ENCODE measurements at places on chromosomes 5 and 9.

- DNase-seq: peak; percentile 11
Measured at GRCh38 chr9:131813116-131813515, 73.2 kb upstream of the RAPGEF1 start.

DNA sequence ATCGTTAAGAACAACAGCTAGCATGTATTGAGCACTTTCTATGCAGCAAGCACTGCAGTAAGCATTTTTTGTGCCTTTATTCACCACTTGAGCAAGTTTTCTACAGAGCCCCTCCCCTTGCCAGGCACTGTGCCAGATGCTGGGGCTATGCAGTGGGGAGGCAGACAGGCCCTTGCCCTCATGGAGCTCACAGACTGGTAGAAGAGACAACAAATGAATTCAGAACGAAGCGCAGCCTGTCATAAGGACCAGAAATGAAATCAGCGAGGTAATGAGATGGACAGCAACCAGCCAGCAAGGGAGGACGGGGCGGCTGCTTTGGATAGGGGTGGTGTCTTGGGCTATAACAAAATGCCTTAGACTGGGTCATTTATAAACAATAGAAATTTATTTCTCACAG, 68.8 kb downstream of the C9orf50 start:
- DNase-seq: no peak

GRCh38 chr9:122228568-122229484, at the start of gene LHX6:
TSS of gene LHX6 (minus strand) at chr9:122228957. CDS start at chr9:122228740, 217 bp downstream.
- DNase-seq: peak; percentile 65

DNA sequence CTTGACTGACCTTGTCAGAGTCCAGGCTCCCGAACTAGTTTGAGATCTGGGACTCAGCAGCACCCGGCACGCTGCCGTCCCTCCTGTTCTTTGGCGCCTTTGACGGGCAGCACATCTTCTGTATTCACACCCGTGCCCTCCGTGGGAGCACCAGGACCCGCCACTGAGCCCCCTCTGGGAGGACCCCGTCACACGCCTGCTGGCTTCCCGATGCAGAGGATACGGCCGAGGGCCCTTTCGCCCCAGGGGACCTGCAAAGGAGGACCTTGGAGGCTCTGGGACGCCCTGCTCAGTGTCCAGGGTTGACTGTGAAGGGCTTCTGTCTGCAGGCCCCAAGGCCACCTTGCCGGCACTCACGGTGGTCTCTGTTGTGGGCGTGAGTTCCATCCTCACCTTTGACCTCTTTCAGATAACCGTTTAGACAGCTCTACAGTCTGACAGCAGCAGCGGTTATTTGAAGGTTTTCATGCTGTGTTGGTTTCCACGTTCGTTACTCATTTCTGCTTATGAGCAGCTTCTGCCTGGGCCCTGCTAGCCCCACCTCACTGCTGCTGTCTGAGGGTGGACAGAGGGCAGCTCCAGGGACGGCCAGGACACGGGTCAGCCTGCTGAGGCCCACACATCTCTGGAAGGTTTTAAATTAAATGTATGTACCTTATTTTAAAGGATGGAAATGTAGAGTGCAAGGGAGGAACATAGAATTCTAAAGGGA, 12.6 kb upstream of the EXOC3 start:
- no peak for DNase-seq

- DNase-seq: no peak
Measured at GRCh38 chr5:109170629-109171350, 239.0 kb downstream of the PJA2 start.

DNA sequence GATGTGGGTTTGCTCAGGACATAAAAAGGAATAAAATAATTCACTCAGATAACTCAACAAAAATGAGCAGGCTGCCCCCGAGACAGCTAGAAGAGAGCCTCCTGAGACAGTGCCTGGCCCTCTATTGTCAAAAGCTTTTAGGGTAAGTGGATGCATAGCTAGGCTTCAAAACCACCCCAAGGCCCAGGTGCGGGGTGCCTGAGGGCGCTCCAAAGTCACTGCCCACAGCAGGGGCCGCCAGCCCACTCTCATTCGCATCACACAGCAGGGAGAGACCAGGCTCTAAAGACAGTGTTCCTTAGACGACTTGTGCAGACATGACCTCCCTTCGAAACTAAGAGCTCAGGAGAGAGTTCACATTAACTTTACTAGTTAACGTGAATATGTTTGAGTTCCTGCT, 271.5 kb downstream of the FSTL4 start:
- DNase-seq: no peak

DNA sequence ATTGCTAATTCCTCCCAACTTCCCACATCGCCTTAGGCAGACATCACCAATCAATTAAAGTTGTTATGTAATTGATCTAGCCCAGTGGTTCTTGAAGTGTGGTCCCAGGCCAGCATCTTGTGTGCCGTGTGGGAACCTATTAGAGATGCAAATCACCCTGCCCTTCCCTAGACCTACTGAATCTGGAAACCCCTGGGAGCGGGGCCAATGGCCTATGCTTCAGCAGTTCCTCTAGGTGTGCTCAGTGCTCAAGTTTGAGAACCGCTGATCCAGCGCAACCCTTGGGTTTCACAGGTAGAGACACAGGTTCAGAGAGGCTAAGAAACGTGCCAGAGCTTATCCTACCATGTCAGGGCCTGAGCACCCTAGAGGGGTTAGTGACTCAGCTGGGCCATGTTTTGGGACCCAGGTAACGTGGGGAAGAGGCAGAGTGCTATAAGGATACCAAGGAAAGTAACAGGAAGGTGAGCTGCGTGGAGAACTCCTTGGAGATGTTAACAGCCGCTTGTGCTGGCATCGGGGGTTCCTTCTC, 4.4 kb downstream of the SLC34A1 start:
- DNase-seq: no peak

DNA sequence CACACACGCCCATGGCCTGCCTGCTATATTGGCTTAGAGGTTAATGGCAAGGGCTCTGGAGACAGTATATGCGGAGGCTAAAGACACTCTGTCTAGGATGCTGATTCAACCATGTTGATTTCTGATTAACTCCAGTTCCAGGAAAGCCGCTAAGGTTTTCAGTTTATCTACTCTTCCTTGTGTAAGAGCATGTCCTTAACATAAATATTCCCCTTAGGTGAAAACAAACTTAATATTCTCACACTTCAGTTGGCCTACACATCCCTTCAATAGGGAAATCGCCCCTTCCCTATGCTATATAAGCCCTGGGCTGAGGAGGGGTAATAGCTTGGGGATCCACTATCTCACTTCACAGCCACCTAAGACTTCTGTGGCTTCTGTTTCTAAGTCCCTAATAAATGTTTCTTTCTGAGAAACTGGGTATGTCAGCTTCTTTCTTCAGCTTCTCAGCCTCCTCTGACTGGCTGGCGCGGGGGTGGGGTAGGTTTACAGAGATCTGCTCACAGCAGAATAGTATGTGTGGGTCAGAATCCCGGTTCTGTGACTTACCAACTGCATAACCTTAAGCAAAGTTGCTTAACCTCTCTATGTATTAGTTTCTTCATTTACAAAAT, 4.3 kb upstream of the GPX3 start:
- no peak for DNase-seq

- DNase-seq: no peak
Measured at GRCh38 chr5:32298059-32298415, 14.7 kb downstream of the MTMR12 start.

GRCh38 chr9:70688704-70689103, 274.2 kb upstream of the KLF9 start:
- no peak for DNase-seq

GRCh38 chr9:136599811-136600660, 54.2 kb upstream of the NOTCH1 start:
- DNase-seq: no peak

GRCh38 chr5:156482818-156483217, 155.9 kb downstream of the SGCD start:
- peak; percentile 11 for DNase-seq

GRCh38 chr9:68710111-68710471, 5.1 kb downstream of the PIP5K1B start:
- no peak for DNase-seq

- no peak for DNase-seq
Measured at GRCh38 chr9:106535439-106535838, 327.5 kb upstream of the ZNF462 start.

Measured in fibroblast of skin of back (primary cell).